ENCODE measurements at places on chromosomes 2 and 18.

- DNase-seq, result no peak
Measured at GRCh38 chr18:66150650-66151049, 399.8 kb downstream of the CDH7 start.

- no peak for DNase-seq
Measured at GRCh38 chr2:186959486-186959885, 110.5 kb upstream of the ZSWIM2 start.

GRCh38 chr2:40403233-40403836 is 48.6 kb downstream of the SLC8A1 start:
- peak; percentile 97 for DNase-seq

DNA sequence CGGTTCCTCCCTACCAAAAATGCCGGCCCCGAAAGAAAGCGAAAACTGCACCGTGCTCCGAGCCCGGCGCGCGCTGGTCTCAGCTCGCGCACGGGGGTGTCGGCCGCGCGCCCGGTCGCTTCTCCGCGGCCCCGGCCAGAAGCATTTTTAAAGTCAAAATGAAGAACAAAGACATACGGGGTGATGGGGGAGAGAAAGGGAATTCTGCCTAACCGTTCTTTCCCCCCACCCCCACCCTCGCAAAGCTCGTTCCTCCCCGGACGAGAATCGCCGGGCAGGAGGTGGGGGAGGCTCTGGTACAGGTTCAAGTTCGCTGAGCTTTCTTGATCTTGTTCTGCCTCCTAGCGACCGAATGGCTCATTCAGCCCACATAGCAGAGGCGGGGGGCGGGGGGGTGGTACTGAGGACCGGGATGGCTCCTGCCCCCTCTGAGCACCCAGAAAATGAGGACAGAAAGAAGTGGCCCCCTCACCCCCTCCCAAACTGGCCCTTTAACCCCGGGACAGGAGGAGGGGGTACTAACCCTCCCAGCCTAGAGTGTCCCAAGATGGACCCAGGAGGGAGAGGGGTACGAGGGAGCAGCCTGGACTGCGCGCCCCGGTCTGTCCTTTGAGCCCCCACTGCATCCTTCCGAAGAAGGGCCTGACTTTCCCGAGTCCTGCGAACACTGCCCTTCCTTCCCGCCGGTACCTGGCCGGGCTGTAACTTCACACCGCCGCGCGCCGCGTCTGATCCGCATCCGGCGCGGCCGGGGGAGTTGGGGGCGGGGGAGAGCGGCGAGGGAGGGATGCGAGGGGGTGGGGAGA is 3.1 kb downstream of the BCL11A start:
- peak; percentile 74 for DNase-seq

- DNase-seq, result peak; percentile 88
Measured at GRCh38 chr18:43893001-43893637, 615.8 kb upstream of the SYT4 start.

DNA sequence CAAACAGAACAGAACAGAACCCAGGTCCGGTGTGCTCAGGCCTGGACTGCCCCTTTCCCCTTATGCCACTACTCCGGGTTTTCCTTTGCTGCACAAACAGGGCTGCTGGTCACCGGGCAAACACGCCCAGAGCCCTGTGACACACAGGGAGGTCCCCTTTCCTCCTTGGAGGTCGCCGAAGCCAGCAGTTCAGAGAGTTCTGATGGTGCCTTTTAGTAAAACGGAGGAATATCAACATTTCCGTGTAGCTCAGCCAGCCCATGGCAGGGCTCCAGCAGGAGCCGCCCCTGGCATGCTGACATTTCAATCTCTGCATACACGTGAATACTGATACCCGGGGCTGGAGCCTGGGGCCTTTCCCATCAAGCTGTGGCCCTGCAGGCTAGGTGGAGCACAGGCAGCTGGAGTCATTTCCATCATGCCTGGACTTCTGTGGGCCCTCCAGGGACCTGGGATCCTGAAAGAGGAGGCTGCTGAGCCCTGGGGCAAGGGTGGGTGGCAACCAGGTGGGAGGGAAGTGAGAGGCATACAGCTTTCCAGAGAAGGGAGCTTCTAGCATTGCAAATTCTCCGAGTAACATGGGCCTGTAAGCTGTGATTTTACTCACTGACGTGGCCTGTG is 91.4 kb upstream of the PXDN start:
- no peak for DNase-seq

- DNase-seq, result peak; percentile 72
Measured at GRCh38 chr2:30862054-30862651, 54.9 kb upstream of the CAPN13 start.

DNA sequence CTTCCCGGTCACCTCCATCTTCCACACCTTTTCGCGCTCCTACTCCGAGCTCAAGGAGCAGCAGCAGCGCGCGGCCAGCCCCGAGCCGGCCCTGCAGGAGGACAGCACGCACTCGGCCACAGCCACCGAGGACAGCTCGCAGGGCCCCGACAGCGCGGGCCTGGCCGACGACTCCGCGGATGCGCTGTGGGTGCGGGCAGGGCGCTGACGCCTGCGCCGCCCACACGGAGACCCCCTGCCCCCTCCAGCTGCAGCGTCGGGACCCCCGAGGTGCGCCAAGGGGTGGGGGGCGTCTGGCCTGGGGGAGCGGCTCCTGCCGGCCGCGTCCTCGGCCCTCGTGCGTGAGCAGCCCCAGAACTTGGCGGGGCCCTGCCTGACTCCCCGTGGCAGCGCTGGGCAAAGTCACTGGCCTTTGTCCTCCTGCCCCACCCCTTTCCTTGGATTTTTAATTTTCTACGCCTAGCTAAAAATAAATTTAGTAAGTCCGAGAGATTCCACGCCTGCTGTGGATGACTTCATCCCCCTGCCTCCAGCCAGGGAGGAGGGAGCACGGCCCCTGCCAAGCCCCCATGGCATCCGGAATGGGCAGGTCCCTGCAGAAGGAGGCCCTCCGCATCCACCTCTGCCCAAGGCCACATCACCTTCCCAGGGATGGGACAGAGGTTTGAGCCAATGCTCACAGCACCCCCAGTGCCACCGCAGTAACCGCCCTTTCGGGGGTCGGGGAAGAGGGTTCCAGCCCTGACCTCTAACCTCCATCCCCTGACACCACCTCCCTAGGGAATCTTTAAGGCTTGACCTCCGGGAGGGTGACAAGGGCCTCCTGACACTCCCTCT is 51.6 kb downstream of the SLC66A2 start:
- no peak for DNase-seq

- no peak for DNase-seq
Measured at GRCh38 chr18:77632758-77633157, 383.1 kb downstream of the GALR1 start.

DNA sequence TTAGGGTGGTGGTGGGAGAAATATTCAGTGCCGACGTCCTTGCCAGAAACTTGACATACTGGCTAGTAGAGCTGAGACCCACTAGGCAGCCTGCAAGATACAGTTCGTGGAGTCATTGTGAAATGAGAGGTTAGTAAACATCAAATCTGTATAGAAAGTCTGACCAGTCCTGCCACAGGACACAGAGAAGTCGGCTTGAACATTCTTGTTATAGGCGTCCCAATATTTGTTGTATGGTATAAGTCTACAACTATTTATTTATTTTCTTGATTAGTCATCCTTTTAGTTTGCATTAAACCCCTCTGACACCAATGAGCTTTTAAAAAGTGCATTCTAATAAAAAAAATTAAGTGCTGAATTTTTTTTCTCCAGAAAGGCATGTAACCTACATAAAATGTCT is 265.4 kb downstream of the STK39 start:
- no peak for DNase-seq

- DNase-seq, result peak; percentile 59
Measured at GRCh38 chr2:160253440-160254188, 53.5 kb upstream of the ITGB6 start.

DNA sequence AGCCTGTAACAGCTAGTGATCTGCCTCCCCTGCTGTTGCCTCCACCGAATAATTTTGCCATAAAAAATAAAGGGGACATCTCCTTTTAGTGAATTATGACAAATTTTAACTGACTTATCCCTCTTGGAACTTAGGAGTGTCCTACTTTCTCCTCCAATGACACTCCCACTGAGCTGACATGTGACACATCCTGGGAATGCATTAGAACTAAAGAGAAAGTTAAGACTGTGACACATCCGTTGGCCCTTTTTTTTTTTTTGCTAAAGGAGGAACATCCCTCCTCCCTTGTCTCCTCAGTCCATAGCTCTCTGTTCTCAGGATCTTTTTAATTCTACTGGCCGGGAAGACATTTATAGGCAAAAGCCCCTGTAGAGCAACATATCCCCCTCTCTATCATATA is 268.2 kb downstream of the NRXN1 start:
- DNase-seq, result no peak

Measured in bronchial epithelial cell (primary cell).